ENCODE measurements at places on chromosomes 4 and X. TPM values are rescaled to one million over a fixed set of nuclear protein-coding genes. Genes with fewer than 3 reads are reported as not detected.

- H3K27me3 ChIP-seq, result no peaks in the 10 kb centered on the region
- no peaks in the 10 kb centered on the region for H3K36me3 ChIP-seq
- H3K27ac ChIP-seq, result peak overlapping the region; percentile 63
- H3K4me1 ChIP-seq, result no peaks in the 10 kb centered on the region
Observed at GRCh38 chr4:98466868-98467599, 191.4 kb downstream of the TSPAN5 start.

DNA sequence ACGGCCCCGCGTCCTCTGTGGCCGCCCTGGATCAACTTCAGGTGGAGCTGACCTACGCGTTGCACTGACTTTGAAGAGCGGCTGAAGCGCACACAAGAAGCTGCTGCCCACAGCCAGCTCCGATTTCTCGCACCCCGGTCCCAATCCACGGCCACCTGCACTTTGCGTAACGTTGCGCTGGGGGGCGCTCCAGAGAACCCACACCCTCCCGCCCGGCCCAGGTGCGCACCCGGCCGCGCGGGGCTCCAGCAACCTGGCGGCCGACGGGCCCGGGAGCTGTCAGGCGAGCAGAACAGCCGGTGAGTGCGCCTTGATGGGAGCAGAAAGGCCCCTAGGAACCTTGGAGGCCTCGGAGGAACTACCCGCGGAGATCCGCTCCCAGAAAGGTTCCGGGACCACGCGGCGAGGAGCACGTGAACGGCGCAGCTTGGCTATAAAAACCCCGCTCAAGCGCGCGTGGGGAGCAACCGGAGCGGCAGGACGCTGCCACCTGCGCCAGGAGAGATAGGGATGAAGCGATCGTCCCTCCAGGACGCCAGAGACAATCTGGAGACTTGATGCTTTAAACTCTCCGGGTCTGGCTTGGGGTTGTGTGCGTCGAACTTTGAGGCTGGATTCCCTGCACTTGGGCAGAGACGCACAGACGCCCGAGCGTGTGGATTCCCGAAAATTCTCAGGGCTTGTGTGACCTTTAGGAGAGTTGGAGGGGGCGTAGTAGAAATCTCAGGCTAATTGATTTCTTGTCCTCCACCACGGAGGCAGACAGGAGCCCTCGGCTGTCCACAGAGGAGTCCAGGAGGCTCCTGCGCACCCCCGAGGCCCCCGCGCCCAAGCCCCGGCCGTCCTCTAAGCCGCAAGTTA, 591 bp upstream of the NWD2 start:
- peaks cover 6% of the 10 kb centered on the region for H3K4me1 ChIP-seq
- no peak for DNase-seq
- no peak overlapping the region for H3K4me3 ChIP-seq

- H3K36me3 ChIP-seq, result no peaks in the 10 kb centered on the region
- DNase-seq, result no peak
- no peak overlapping the region for H3K27ac ChIP-seq
- no peak overlapping the region for H3K4me3 ChIP-seq
- H3K4me1 ChIP-seq, result no peaks in the 10 kb centered on the region
- H3K27me3 ChIP-seq, result no peaks in the 10 kb centered on the region
Observed at GRCh38 chr4:126404549-126404948, 1089.8 kb downstream of the FAT4 start.

DNA sequence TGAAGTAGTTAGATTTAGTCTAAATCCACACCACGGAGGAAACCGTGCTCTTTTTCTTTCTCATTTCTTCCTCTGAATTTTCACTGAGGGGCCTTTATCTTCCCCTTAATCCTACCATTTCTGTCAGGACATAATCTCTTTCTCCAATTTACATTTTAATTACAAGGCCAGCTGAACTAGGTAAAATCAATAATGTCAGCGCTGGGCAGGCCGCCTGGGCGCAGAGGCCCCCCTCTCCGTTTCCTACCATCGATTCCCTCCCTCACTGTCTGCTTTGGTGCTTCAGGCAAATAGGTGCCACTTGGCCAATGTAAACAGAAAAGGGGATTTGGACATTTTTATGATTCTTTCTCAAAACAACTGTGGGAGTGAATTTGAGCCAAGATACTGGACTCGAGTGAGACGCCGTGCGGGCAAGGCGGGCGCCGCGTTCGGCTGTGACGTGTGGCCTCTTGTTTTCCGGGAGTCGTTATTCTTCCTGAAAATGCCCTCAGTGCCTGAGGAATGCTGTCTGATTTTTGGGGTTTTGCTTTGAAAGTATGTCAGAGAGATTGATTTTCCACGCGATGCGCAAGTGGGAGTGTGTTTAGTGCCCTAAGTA, 22.6 kb downstream of the UVSSA start:
- H3K36me3 ChIP-seq, result no peaks in the 10 kb centered on the region
- no peak overlapping the region for H3K27ac ChIP-seq
- H3K4me3 ChIP-seq, result no peak overlapping the region

DNA sequence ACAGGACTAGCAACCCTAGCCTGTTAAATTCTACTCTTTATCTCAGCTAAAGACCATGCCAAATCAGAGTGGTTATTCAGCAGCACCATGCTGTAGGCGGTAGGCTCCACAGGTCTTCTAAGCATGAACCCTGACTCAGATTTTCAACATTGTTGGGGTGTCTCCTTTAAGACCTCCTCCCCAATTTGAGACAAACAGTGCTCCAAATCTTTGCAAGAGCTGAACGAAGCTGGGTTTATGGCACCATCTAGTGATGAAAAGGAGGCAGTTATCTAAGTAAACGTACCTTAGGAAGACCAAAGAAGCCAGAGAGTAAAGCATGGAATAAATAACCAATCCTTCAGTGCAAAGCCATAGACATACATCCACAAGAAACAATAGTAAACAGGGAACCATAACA, 334.5 kb upstream of the SLC7A11 start:
- H3K27me3 ChIP-seq, result no peaks in the 10 kb centered on the region
- H3K27ac ChIP-seq, result no peak overlapping the region
- DNase-seq, result no peak

- no peaks in the 10 kb centered on the region for H3K27me3 ChIP-seq
- no peak overlapping the region for H3K4me3 ChIP-seq
- DNase-seq, result no peak
- no peak overlapping the region for H3K27ac ChIP-seq
- H3K4me1 ChIP-seq, result no peaks in the 10 kb centered on the region
Observed at GRCh38 chr4:119550857-119551532, 77.6 kb downstream of the PDE5A start.

DNA sequence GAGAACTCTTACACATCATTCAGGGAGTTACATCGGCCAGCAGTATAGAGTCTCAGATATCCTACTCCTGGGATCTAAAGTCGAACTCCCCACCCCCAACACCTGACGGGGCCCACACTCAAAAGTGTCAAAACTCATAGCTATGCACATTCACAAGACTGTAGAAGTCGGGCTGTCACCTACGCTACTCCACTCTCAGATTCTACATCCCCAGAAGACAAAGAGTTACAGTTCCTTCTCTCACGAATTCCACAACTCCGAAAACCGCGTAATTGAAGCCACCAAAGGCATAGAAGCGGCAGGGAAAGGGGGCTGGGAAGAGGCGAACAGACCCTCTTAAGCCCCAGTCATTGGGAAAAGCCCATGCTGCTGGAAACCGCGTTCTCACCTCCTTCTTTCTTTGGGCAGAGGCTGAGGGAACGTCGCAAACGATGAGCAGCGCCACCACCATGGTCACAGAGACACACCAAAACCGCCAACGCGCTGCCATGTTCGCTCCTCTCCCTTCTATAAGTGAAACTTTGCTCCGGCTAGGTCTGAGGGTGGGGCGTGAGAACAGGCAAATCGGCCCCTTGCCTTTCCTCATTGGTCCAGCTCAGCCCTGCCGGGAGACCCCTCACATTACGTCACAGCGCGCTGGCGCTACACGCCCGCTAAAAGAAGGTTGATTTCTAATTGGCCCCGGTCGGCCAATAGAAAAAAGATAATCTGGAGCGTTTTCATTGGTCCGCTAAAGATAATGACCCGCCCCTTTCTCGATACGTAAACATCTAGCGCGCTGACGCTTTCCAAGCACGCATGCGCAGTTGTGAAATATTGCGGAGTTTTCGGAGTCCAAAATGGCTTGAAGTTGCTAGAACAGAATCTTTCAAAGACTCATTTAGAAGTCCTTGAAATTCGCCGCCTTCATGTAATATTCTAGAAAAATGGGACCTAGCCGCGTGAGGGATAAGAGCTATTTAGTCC, at the start of gene MAGT1:
Gene MAGT1 (minus strand): TSS at position 515 of the 966 bp plus-strand sequence. CDS start 25 bp downstream, at position 490.
- peak; percentile 95 for DNase-seq
- H3K4me1 ChIP-seq, result no peaks in the 10 kb centered on the region
- H3K4me3 ChIP-seq, result peak within 1 kb of the TSS; percentile 47
- peak within 1 kb of the TSS; percentile 93 for H3K27ac ChIP-seq

- H3K4me3 ChIP-seq, result no peak overlapping the region
- H3K4me1 ChIP-seq, result no peaks in the 10 kb centered on the region
- H3K27me3 ChIP-seq, result no peaks in the 10 kb centered on the region
- no peak overlapping the region for H3K27ac ChIP-seq
Observed at GRCh38 chr4:71229477-71230270, 109.1 kb upstream of the SLC4A4 start.

DNA sequence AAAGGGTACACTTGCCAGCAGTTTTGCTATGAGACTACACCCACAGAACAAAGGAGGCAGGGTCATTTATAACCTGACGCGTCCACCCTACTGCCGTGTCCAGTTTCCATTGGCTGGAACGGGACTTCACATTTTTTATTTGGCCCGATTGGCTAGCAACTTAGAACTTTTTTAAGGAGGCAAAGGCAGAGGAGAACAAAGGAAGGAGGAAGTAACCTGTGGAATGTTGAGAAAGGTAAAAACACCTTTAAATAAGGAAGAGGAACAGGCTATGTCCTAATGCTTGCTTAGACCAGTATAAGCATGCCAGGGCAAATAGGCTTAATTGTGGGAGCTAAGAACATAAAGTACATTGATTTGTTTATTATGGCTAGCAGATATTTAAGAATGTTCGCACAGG, 18.7 kb downstream of the KDM6A start:
- H3K36me3 ChIP-seq, result no peaks in the 10 kb centered on the region
- DNase-seq, result no peak
- H3K27ac ChIP-seq, result no peak overlapping the region
- no peak overlapping the region for H3K4me3 ChIP-seq

- H3K4me3 ChIP-seq, result no peak overlapping the region
- DNase-seq, result no peak
- H3K36me3 ChIP-seq, result no peaks in the 10 kb centered on the region
- H3K27me3 ChIP-seq, result no peaks in the 10 kb centered on the region
- H3K27ac ChIP-seq, result no peak overlapping the region
Observed at GRCh38 chrX:17798921-17799320, 61.6 kb downstream of the SCML1 start.

- no peak overlapping the region for H3K27ac ChIP-seq
- no peaks in the 10 kb centered on the region for H3K27me3 ChIP-seq
- no peak overlapping the region for H3K4me3 ChIP-seq
- no peak for DNase-seq
- no peaks in the 10 kb centered on the region for H3K4me1 ChIP-seq
- no peaks in the 10 kb centered on the region for H3K36me3 ChIP-seq
Observed at GRCh38 chrX:7240929-7241328, 93.0 kb upstream of the PUDP start.

GRCh38 chr4:47933840-47934239, 19.5 kb upstream of the NFXL1 start:
- DNase-seq, result no peak
- no peaks in the 10 kb centered on the region for H3K36me3 ChIP-seq

GRCh38 chr4:150680651-150681050, 98.7 kb downstream of the MAB21L2 start:
- H3K27me3 ChIP-seq, result no peaks in the 10 kb centered on the region
- no peaks in the 10 kb centered on the region for H3K4me1 ChIP-seq
- no peak for DNase-seq

DNA sequence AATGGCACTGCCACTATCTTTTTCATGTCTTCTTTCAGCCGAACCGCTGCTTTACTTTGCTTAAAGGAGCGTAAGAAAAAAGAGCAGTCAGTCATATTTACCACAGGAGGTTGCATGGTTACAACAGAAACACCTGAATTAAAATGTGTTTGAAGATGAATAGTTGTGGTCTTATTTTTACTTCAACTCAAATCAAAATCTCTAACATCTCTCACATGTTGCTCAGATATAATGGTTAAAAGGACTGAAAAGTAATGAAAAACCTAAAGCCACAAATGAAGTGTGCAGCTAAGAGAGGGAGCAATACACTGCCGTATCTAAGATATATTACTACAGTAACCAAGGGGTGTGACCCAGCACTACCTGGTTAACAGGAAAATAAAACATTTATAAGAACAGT, 27.4 kb downstream of the FAM13A start:
- H3K27me3 ChIP-seq, result no peaks in the 10 kb centered on the region
- H3K27ac ChIP-seq, result no peak overlapping the region
- DNase-seq, result no peak
- H3K4me1 ChIP-seq, result no peaks in the 10 kb centered on the region
- H3K36me3 ChIP-seq, result no peaks in the 10 kb centered on the region

- H3K27me3 ChIP-seq, result no peaks in the 10 kb centered on the region
- no peaks in the 10 kb centered on the region for H3K4me1 ChIP-seq
- DNase-seq, result no peak
- H3K4me3 ChIP-seq, result no peak overlapping the region
Observed at GRCh38 chr4:113339430-113339813, 290.0 kb downstream of the ANK2 start.

GRCh38 chr4:77671051-77671450, 65.4 kb downstream of the CXCL13 start:
- no peak for DNase-seq
- H3K4me1 ChIP-seq, result no peaks in the 10 kb centered on the region
- H3K36me3 ChIP-seq, result no peaks in the 10 kb centered on the region
- H3K27me3 ChIP-seq, result no peaks in the 10 kb centered on the region
- no peak overlapping the region for H3K27ac ChIP-seq

DNA sequence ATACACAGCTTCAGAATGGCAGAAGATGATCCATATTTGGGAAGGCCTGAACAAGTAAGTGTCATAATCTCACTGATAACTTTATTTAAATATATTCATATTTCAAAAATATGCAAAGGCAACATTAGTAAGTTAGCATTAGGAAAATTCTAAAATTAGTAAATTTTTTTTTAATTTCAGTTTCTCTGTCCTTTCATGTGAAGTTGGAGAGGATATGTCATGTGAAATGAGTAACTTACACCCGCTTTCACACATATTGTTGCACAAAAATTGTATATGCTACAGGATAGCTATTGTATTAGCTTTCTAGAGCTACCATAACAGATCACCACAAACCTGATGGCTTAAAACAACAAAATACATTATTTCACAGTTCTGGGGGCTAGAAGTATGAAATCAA, 24.3 kb downstream of the NFKB1 start:
- no peak for DNase-seq
- H3K27me3 ChIP-seq, result no peaks in the 10 kb centered on the region
- no peak overlapping the region for H3K4me3 ChIP-seq
- H3K27ac ChIP-seq, result no peak overlapping the region
- H3K4me1 ChIP-seq, result no peaks in the 10 kb centered on the region

- H3K36me3 ChIP-seq, result no peaks in the 10 kb centered on the region
- no peaks in the 10 kb centered on the region for H3K4me1 ChIP-seq
- H3K27ac ChIP-seq, result no peak overlapping the region
Observed at GRCh38 chr4:11914406-11914805, 485.7 kb upstream of the HS3ST1 start.

The SMIM31 gene
- total RNA-seq, result not detected

The PCYT1B gene
- total RNA-seq, result 7.8 TPM

The GPR50 gene
- total RNA-seq, result not detected

The STOX2 gene
- total RNA-seq, result 2.9 TPM

The FAM9A gene
- not detected for total RNA-seq

The CT47B1 gene
- total RNA-seq, result not detected

The CT45A3 gene
- total RNA-seq, result not detected

The EDA2R gene
- total RNA-seq, result 3.2 TPM

The ATP6AP2 gene
- total RNA-seq, result 97.1 TPM
